Activated CD4-positive, alpha-beta T cell treated with anti-CD3 and anti-CD28 coated beads, Interleukin-2, amount 50 U/mL, for 16 hours (primary cell): ENCODE measurements at places on chromosomes 1 and 21.

GRCh38 chr1:156077430-156077760, 4.9 kb downstream of the MEX3A start:
- no peak for DNase-seq

DNA sequence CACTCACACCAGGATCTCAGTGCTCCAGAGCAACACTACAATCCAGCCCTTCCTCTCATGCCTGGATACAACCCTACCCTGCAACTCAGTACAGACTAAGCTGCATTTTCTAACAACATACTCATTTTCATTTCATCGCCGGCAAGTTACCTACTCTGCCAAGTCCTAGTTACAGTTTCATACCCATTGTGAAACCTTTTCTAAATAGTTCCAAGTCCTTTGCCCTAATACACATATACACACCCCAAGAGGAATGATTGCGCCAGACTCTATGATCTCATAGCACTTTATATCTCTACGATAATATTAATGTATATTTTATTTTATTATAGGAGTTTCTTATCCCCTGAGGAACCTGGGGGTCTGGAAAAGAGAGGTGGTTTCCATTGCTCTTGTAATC, 122.4 kb downstream of the LMX1A start:
- no peak for DNase-seq

GRCh38 chr1:38915352-38915948, 26.2 kb downstream of the RHBDL2 start:
- no peak for DNase-seq

GRCh38 chr1:25110036-25110435, 122.3 kb downstream of the SYF2 start:
- DNase-seq, result no peak

DNA sequence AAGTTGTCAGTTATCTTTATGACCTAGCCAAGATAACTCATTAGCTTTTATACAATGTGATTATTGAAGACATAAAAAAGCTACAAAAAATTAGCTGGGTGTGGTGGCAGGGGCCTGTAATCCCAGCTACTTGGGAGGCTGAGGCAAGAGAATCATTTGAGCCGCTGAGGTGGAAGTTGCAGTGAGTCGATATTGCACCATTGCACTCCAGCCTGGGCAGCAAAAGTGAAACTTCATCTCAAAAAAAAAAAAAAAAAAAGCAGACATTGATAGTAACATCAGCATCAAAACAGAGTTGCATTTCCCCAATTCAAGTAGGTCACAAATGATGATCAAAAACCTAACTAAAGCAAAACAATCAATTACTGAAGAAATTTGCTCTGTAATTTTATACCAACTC, 191.4 kb downstream of the PTGER3 start:
- no peak for DNase-seq

- no peak for DNase-seq
Observed at GRCh38 chr1:204130981-204131892, 20.6 kb downstream of the ETNK2 start.
